ENCODE measurements at places on chromosomes 12 and 14.

DNA sequence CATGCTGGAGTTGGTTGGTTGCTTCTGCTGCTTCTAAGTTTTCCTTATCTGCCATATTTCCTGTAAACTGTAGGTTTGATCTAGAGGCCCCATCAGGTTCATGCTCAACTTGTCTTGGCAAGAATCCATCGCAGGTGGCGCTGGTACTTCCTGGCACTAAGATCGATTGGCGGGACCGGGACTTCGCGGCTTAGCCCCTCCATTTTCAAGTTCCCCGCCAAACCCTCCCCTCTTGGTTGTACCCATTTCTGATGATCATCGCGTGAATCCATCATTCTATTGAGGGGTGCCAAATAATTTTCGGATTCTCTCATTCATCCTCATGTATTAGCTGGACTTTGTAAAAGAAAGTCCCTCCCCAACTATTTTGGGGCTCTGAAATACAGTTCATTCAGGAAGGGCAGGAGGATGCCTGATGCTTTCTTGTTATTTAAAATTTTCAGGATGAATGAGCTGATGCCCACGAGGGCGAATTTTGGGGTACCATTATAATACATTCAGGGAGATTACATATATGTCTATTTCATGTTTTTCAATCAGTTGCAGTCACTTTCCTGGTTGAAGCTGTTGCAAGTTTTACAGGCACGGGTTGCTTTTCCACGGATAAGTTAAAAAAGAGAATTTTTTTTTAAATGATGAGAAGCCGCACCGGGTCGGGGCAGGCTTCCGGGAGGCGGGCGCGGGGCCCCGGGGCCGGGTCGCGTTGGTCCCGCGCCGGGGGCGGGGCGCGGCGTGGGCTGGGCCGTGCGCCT is 395 bp upstream of the BRI3BP start:
- no peak for DNase-seq

DNA sequence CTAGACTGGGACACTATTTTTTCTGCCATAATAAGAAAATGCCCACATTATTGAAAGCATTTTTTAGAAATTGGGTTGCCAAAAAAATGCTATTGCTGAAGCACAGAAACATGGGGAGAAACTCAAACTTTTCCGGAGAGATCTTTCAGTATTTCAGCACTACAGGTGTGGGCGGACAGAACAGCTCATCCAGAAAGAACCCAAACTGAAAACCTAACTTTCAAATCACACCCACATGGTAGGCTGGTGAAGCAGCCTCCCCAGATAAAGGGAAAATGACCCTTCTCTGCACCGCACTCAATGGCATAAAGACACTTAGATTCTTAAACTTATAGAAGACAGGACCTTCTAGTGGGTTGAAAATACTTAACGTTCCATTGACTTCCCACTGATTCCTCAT is 62.3 kb upstream of the TMPO start:
- no peak for DNase-seq

DNA sequence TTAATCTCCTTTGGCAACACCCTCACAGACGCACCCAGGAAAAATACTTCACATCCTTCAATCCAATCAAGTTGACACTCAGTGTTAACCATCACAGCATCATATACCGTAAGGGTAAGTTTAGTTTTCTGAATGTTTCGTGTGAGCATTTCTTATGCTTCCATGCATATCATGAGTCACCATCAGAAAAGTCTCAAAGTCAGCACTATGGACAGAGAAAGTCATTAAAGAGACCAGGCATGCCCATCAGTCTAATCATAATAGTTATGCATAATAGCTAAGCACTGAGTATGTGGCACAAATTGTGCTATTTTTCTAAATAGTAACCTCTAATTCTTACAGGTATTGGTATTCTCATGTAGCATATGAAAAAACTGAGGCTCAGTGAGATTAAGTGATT is 158.8 kb upstream of the PRMT8 start:
- DNase-seq: no peak

DNA sequence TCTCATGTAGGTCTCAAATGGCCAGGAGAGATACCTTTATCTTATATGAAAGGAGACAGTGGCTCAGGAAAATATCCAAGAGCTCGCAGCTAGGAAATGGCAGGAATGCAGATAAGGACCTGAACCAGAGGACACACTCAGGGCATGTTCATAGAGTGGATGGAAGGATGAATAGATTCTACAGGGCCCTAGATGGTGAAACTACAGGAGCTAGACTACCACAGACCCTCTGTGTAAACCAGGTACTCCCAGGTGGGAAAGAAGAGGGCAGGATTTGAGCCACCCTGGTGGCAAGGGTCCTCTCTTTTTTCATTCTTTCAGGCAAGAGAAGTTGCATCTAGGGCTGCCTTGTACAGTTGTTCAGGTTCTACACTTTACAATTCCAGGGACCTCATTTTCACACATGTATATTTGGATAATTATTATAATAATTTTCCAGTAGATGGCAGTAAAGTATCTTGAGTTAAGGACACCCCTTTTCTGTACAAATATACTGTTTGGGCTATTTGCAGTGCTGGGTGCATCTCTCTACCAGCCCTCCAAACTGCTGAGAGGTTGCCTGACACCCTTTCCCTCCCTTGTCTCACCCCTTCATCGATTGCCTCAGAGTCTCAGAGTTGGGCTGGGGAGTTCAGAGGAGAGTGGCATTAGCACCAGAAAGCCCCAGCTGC is 10.5 kb upstream of the ZDHHC22 start:
- DNase-seq: no peak

GRCh38 chr12:117966511-117966910 is 2.3 kb downstream of the KSR2 start:
- no peak for DNase-seq

GRCh38 chr14:75427126-75427481 is 718 bp upstream of the JDP2 start:
- DNase-seq: no peak

- DNase-seq: no peak
Measured at GRCh38 chr12:27185234-27186021, 58.7 kb upstream of the STK38L start.

Measured in D721Med (cell line).